ENCODE measurements at places on chromosomes 1 and 21.

- DNase-seq: peak; percentile 18
Measured at GRCh38 chr1:200473698-200474371, 64.0 kb upstream of the ZNF281 start.

DNA sequence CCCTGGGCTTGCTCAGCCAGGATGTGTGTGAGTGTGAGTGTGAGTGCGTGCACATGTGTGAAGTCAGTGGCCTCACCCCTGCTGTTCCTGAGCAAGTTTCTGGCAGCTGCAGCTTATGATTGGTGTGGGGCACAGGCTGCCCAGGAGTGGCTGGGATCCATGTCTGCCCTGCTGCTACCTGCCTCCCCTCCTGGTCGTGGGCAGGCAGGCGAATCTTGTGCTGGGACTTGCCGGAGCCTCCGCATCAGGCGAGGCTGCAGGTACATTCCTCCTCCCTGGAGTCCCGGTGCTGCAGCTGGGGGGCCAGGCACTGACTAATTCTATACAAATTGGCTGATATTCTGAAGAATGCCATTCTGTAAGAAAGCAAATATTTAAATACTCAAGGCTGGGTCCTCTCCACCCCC is 85.6 kb upstream of the WNT4 start:
- DNase-seq: no peak

GRCh38 chr1:84960371-84960770 is 36.5 kb downstream of the MCOLN2 start:
- no peak for DNase-seq

- no peak for DNase-seq
Measured at GRCh38 chr1:34846265-34846664, 13.3 kb downstream of the SMIM12 start.

- DNase-seq: peak; percentile 90
Measured at GRCh38 chr1:235069577-235070563, 58.8 kb downstream of the TOMM20 start.

DNA sequence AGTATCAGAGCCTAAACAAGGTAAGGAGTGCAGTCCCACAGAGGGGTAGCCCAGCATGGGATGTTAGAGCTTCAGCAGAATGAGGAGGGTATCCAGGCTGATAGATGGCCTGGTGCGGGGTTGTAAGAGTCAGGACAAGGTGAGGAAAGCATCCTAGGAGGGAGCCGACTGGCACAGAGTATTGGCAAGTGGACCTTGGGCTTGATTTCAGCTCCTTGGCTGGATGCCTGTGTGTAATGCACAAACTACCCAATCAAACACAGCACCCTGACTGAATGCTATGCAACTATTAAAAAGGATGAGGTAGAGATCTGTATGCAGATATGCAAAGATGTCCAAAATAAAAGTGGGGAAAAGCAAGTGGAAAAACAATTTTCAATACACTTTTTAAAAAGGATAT is 18.0 kb downstream of the DENND2C start:
- DNase-seq: no peak

GRCh38 chr1:169909499-169909898 is 15.8 kb upstream of the SCYL3 start:
- no peak for DNase-seq

DNA sequence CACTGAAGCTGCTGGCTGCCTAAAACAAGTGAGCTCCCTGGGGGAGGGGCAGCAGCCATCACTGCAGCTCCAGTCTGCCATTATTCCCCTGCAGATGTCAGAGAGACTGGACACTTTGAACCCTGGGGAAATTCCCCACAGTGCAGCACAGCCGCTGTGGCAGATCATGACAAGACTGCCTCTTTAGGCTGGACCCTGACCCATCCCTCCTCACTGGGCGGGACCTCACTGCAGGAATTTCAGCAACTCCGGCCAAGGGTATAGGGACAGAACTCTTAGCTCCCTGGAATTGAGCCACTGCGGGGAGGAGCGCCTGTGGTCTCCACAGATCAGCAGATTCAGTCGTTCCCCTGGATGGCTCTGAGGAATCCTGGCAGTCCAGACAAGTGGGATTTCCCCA is 964.6 kb downstream of the BRINP3 start:
- DNase-seq: no peak

DNA sequence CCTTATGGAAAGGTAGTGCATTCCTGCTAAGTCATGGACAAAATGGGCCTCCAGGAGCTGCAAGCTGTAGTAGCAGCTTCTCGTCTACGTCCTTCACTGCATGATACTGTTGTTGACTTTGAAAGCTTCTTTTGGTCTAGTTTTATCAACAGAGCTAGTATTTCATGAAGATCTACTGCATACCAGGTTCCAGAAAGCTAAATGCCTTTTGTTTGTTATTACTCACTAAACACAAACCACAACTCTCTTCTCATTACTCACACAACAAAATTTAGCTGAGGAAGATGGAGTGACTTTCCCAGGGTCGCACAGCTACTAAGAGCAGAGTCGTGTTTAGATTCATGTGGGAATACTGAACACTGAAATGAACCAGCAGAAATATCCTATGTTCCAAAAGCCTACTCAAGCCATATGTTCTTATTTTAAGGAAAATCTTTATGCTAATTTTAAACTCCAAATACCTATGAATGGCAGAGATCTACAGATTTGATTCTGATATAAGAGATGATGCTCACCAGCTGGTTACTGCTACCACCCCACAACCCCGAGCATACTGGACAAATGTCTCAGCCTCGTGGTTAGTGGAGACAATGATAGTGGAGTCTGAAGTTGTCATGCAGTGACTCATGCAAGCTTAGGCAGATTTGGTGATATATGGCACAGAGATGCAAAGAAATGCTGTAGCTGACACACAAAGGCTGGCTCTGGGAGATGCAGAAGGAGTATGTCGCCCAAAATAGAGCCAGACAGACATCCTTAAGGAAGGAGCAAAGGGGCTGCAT is 20.6 kb downstream of the PGBD2 start:
- no peak for DNase-seq
